Activated CD4-positive, alpha-beta T cell treated with anti-CD3 and anti-CD28 coated beads, Interleukin-2, amount 10 ng/mL, durations not matched to agents 24 days and 14 days (primary cell): ENCODE measurements at places on chromosomes 1 and 21.
A peak's percentile ranks its signal among the peaks of the same experiment; 100 is the strongest.

DNA sequence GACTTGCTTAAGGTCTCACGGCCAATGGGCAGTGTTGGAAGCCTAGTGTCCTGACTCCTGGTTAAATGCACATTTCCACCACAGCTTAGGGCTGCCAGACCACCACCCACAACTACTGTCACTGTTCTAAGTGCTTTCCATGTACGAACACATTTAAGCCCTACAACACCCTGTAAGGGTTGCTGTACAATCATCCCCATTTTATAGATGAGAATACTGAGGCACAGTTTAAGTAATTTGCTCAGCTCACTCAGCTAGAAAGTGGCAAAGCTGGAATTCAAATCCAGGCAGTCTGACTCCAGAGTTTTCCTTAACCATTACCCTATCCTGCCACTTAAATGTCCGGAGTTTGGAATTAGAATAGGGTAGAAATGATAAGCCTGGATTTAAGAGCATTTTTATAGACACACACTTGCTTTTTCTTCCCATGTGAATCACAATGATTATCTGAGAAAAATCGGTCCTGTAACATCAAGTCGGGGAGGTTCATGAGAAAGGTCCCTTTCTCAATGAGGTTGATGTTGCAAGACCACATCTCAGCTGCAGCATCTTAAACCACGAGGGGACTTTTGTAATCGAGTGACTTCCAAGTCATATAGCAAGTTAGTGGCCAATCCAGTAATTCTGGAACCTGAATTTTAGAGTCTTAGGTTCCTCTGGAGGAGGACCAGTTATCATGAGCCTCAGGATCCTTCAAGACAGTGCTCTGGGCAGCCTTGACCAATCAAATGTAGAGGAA, 8.6 kb downstream of the E2F2 start:
- DNase-seq: no peak

GRCh38 chr1:30425046-30425445, 298.3 kb downstream of the MATN1 start:
- DNase-seq: no peak

GRCh38 chr1:26700711-26701110, 4.9 kb downstream of the ARID1A start:
- DNase-seq: no peak

GRCh38 chr1:156281281-156281680, 1.3 kb downstream of the SMG5 start:
- DNase-seq: peak; percentile 76

DNA sequence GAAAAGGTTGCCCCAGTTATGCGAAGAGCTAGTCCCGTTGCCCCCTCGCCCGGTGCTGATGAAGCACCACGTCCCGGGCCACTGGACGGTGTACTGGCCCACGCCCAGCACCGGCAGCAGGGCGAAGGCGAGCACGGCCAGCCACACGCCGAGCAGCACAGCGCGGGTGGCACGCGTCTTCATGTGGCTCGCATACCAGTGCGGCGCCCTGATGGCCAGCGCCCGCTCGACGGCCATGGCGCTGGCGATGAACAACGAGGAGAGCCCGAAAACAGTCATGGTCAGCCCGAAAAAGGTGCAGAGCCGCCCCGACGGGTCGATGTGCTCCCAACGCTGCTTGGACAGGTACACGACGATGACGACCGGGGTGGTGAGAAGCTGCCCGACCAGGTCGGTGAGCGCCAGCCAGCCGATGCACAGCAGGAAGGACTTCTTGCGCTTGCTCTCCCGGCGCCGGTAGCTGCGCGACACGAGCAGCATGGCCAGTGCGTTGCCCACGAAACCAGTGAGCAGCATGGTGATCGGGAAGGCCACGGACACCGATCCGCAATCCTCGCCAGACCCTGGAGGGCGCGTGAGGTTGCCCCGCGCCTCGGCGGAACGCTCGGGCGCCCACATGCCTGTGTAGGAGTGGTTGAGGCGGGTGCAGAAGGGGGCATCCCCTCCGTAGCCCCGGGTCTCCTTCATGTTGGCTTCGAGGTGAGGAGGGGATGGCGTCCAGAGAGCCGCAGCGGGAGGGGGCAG, 553 bp downstream of the PTGER3 start:
- peak; percentile 72 for DNase-seq

DNA sequence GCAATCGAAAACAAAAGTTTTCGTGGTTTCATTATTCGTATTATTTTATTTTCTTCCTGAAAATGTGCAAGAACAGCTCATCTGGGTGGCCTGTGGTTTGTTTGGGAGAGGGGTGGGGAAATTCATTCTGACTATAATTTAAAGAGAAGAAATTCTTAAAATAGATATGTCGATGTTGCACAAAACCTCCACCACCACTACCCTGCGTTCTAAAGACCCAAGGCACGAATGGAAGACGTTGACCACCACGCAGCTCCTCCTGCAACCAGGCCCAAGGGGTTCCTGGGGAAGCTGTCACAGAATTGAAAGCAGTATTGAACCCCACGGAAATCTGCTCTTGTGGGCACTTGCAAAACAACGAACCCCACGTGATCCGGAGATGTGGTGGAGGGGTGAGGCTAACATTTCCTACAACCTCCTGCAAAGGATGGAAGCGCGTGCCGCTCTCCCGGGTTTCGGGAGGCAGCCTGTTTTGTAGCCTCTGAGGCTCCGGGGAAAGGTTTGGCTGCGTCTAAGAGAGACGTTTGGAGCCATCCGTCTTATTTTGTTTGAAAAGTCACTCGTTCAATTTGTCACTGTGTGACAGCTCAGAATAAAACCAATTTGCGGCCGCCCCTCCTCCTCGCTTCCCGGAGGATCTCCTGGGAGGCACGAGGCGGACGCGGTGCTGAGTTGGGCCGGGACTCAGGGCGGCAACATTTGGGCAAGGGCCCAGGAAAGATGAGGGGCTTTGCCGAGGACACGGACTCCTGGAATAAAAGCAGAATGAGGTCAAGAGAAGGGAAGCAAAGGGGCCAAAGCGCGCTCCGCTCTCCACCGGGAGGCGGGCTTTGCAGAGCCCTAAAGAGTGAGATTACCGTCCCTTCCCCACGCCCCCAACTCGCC, 810 bp upstream of the HLX start:
- peak; percentile 62 for DNase-seq

- no peak for DNase-seq
Observed at GRCh38 chr21:25453524-25453923, 153.8 kb downstream of the MRPL39 start.

- peak; percentile 90 for DNase-seq
Observed at GRCh38 chr1:19468397-19468956, 16.9 kb downstream of the CAPZB start.

DNA sequence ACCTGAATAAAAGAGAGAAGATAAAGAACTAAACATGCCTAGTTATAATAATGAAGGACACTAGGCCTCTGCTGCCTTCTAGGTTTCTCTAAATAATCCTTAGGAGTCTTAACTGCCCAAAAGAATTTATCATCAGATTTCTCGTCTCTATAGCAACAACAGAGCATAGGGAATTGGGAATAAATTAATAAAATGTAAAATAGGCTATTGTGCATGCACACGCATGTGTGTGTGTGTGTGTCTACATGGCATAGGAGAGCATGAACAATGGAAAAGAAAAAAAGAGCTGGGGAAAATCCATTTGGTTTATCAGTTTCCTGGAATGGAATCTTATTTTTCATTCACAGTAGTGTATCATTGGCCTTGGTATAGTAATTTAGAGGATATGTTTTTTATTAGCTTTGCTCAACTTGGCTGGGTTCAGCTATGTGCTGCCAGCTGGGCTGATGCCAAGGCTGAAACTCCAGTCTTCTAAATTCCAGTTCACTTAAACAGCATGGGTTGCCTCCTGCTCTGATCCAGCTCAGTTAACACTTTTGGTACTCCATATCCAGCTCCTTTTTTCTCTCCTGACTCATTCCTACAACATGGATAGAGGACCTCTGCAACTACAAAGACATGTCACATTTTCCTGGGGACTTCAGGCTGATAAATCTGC, 80.6 kb upstream of the SLFNL1 start:
- DNase-seq: no peak

DNA sequence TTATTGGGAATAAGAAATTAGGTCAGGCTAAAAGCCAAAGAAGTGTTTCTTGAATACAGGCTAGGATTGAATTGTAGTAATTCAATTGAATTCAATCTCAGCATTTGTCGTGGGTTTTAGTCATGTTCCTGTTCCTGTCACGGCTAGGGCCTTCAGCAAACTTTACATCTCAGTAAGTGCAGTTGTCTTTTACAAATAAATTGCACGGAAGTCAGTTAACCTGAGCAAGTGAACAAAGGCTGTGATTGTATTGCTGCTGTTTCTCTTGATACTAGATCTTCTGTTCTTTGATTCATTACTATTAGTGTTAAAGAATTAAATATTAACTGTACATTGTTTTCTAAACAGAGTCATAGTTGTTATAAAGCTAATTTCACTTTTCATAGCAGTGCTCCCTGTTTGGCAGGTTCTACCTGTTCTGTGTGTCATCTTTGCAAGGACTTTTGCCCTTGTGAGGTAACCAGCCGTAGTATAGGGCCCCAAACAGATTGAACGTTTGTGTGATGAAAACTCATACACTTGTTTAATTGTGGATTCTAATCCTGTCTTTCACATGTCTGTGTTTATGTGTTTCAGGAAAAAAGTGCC, 164.4 kb downstream of the EDEM3 start:
- no peak for DNase-seq

GRCh38 chr1:7432102-7432899, 338.8 kb upstream of the VAMP3 start:
- DNase-seq: no peak

- DNase-seq: no peak
Observed at GRCh38 chr1:82064691-82065090, 264.0 kb downstream of the ADGRL2 start.

GRCh38 chr1:17207966-17208418, 3.1 kb downstream of the PADI1 start:
- peak; percentile 79 for DNase-seq

- no peak for DNase-seq
Observed at GRCh38 chr1:60527567-60527966, 454.0 kb upstream of the C1orf87 start.

DNA sequence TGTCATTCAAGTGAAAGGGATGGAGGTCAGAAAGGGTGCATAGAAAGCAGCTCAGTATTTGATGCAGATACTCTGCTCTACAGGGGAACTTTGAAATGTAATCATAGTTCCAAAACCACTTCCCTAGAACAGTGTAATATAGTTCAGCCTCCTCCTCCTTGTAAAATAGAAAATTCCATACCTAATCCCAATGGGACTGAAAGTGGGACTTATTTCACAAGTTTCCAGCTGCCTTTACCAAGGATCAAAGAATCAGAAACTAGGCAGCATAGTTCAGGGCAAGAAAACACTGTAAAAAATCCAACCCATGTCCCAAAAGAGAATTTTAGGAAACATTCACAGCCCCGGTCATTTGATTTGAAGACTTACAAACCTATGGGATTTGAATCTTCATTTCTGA, 8.1 kb upstream of the TMCO2 start:
- no peak for DNase-seq

DNA sequence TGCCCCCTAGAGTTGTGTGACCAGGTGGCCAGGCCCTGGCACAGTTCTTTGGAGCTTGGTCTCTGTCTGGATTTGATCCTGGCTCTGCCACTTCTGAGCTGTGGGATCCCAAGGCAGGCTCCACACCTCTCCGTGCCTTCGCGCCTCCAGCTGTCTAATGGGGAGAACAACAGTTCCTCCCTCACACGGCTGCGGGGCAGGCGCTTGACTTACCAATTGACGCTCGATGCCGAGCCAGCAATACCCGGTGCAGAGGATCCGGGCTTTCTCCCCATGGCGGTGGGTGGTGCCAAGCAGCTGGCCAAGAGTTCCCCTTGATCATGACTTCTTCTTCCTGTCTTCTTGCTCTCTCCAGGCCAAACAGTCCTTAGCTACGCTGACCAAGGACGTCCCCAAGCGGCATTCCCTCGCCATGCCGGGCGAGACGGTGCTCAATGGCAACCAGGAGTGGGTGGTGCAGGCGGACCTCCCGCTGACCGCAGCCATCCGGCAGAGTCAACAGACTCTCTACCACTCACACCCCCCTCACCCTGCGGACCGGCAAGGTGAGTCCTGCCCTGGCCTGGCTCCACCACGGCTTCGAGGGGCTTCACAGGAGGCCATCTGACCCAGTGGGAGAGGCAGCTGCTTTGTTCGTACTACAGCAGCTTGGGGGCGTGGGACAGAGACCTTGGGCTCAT, 97.7 kb upstream of the TMEM51 start:
- DNase-seq: no peak

- no peak for DNase-seq
Observed at GRCh38 chr1:211247921-211248320, 11.2 kb upstream of the RCOR3 start.

DNA sequence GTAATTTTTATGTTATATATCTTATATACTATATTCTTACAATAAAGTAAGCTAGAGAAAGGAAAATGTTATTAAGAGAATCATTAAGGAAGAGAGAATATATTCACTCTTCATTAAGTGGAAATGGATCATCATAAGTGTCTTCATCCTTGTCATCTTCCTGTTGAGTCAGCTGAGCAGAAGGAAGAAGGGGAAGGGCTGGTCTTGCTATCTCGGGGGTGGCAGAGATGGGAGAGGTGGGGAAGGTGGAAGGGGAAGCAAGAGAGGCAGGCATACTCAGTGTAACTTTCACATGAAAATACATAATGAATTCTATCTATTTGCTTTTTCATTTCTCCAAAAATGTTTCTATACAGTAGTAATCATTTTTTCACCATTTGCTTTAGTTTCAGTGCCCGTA, 5.1 kb downstream of the DNASE2B start:
- DNase-seq: no peak

DNA sequence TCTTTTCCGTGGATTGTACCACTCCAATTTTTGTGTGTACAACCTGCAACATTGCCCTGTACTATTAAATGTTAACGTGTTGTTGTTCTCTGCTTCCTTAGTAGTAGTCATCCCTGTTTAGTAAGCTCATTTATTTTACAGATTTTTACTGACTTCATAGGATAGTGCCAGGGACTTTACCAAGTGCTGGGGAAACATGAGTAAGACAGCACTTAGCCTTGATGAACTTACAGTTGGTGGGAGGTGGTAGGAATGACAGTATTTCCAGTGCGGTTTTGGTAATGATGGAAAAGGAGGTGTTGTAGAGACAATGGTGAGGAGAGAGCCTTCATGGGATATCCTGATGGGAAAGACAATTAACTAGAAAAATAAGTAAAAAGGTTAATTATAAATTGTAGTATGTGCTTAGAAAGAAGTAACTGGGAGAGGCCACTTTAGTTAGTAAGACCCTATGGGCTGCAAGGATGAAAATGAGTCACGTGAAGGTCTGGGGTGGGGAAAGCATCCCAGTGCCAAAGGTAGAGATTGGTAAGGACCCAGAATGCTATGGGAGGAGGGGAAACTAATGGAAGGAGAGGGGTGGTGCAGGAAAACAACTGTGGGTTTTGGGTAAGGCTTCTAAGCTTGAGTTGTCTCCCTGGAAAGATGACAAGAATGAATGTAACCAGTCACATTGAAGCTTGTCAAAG, 1.7 kb downstream of the RLF start:
- no peak for DNase-seq

DNA sequence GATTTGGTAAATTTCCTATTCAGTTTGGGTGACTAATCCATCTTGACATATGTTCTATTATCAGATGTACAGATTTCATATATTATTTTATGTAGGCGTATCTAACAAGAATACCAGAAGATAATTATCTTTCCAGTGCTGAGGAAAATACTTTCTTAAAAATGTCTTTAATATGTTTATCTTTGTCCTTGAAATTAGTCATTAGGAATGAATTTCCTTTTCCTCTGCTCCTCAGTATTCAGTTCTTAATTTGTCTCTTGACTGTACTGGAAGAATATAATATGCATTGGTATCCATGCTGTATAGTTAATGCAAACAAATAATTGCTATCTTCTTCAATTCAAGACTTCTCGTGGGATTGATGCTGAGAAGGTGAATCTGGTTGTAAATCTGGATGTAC, 6.6 kb downstream of the DDX20 start:
- no peak for DNase-seq
